ENCODE measurements at places on chromosomes 2 and 18.

GRCh38 chr2:128178650-128179460 lies 87.9 kb downstream of the UGGT1 start:
- DNase-seq, result no peak

GRCh38 chr2:48265169-48266030 lies 264.6 kb upstream of the STON1 start:
- no peak for DNase-seq

DNA sequence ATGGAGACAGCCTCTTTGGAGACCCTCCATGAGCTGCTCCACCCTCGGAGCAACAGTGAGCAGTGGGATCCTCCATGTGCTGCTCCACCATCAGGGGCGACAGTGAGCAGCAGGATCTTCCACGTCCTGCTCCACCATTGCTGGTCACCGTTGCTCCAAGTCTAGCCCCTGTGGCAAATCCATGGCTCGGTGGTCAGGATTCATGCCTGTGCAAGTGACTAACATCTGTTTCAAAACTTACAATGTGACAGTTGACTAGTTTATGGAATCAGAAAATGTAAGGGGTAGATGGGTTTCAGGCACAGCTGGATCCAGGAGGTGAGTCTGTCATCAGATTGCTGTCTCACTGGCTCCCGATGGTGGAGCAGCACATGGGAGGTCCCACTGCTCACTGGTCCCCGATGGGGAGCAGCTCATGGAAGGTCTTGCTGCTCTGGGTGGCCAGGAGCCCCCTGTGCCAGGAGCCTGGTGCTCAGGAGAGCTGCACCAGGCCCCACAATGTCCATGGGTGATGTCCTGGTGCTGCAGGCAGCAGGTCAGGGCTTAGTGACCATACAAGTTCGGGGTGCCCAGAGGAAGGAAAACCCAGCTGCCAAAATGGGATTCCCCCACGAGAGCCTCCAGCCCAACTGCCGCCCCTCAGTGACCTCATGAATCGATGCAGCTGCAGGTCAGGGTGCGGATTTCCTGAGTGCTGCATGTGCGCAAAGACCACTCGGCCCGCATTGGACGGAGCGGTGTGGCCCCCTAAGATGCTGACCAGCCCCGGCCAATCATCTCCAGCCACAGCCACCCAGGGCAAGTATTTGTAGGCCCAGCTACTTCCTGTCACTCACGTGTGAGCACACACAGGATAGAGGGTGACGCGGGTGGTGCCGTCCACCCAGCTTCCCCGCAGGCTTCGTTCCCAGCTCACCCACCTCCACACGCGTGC lies 116.5 kb upstream of the OTOS start:
- no peak for DNase-seq

DNA sequence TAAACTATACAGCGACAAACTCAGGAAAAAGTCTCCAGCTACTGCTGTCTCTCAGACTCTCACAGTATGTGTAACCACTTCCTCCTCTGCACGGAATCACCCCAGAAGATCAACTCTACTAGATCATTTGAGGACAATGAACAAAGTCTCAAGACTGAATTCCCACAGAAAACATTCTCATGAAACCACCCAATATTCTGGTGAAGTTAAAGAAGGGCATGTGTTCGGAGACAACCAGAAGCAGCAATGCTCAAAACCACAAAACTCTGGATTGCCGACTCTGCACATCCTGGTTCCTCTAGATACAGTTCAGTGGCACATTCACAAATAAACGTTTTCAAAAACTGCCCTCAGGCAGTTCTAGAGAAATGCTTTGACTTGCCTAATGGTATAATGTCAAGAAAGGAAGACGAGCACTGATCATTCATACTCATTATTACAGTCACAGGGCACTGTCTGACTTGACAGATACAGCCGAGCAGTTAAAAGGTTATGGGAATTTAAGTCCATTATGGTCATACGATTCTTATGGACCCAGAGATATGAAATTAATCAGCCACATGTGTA lies 91.9 kb upstream of the STK17B start:
- DNase-seq, result no peak

DNA sequence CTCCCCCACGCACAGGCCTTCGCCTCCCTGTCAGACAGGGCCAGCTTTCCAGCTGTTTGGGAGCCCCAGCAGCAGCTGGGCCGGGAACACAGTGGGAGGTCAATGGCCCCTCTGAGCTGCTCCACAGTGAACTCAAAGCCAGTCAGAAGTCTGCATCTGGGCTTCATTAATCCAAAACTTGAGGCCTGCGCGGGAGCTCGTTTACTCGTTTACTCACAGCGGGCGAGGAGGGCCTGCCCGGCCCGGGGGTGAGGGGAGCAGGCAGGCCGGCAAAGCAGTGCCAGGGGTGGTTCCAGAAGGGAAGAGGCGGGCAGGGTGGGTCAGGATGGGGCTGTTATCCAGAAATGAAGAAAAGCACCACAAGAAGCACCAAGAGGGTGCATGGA lies 36.8 kb upstream of the SEMA4C start:
- no peak for DNase-seq

GRCh38 chr2:241011751-241012510 lies 13.5 kb downstream of the SNED1 start:
- DNase-seq, result peak; percentile 22

GRCh38 chr18:12403601-12404506 lies 3.9 kb upstream of the PRELID3A start:
- no peak for DNase-seq

- no peak for DNase-seq
Measured at GRCh38 chr2:105821428-105822125, 76.9 kb downstream of the NCK2 start.

DNA sequence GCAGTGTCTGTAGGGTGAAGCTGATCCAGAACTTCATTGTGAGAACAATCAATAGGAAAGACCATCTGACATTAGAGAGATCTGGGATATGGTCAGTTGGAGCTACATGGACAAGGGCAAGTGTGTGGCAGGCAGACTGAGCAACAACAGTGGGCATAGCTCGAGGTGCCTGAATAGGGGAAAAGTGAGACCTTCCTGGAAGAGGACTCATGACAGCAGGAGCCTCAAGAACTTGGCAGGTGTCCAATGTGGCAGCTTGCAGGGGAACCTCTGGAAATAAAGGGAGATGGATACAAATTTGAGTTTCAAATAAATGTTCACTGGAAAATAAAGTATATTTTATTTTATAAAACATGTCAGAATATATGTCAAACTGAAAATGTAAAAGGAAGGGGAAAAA lies 117.9 kb downstream of the TANC1 start:
- no peak for DNase-seq

DNA sequence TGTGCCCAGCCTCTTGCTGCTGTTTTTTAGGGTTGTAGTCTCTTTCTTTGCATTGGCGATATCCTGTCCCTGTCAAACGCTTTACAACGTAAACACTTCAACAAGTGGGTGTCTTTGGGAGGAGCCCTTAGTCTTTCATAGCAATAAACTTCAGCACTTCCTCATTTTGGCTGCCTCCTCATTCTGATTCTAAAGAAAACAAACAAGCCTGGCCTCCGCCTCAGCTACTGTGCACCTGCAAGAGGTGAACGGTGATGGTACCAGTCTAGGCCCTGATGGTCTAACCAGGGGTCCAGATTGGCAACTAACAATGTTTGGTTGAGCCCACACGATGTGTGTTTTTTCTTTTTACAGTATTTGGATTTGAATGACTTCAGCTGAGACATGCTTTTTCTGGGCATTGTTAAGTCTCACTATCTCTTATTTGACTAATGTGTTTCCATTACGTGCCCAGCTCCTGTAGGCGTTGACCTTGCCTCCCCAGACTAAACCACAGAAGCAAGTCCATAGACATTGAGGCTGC lies 53.2 kb upstream of the CUL3 start:
- no peak for DNase-seq

GRCh38 chr18:3279201-3280185 lies 17.6 kb downstream of the MYL12B start:
- DNase-seq, result no peak

GRCh38 chr18:10168477-10168876 lies 254.7 kb downstream of the VAPA start:
- no peak for DNase-seq

GRCh38 chr2:65420712-65421431 lies 11.5 kb downstream of the SPRED2 start:
- no peak for DNase-seq

GRCh38 chr2:37357069-37357468 lies 12.6 kb downstream of the QPCT start:
- DNase-seq, result no peak

GRCh38 chr2:241070361-241070760 lies 31.7 kb downstream of the MTERF4 start:
- DNase-seq, result no peak

GRCh38 chr2:42938671-42939370 lies 146.4 kb upstream of the HAAO start:
- no peak for DNase-seq

- DNase-seq, result no peak
Measured at GRCh38 chr2:59389240-59389639, 1148.1 kb upstream of the FANCL start.

- no peak for DNase-seq
Measured at GRCh38 chr2:17752246-17752645, 1.4 kb downstream of the SMC6 start.

DNA sequence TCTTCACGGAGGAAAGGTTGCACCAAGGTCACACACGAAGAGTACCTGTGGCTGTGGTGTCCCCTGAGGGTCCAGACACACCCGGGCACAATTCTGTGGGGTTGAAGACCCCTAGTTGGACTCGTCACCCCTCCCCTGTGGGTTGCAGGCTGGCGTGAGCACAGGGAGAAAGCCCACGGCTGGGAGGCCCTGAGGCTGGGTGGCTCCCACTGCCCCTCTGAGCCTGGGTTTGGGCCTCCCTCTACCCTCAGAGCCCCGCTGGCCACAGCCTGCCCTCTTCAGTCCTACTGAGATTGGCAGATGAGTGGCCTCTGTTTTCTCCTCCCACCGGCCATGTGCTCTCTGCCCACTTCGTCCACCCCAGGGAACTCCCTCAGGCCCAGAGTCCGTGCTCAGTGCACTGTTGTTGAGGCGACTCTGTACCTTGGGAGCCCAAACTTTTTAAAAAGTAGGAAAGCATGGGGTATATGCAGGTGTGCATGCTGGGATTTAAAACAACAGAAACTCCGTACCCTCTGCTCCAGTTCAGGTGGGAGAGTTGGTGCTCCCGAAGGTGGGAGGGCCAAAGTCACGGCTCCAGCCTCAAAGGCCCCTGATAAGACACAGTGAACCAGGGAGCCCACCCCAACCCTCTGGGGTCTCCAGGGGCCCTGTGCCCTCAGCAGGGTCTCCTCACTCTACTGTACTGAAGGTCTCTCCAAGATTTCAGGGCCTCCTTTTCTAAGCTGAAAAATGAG lies 19.1 kb downstream of the RAMP1 start:
- DNase-seq, result no peak

- no peak for DNase-seq
Measured at GRCh38 chr18:23968638-23969604, 45.6 kb upstream of the TTC39C start.

DNA sequence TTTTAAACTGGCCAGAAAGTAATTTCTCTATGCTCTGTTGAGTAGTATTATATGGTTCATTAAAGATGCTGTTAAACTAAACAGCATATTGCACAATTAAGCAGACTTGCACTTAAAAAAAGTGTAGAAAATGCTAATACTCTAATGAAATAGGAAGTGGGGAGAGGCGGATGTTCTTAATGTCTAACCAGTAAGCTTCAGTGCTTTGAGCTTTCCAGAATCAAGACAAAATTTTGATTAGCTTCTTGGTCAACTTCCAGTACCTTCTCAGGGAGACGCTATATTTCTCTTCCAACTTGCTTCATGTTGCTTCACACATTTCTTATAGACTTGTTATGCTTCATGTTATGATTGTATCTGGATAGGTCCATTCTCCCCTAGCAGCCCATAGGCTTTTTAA lies 89.1 kb downstream of the MAP2 start:
- DNase-seq, result no peak

- no peak for DNase-seq
Measured at GRCh38 chr2:397926-398325, 110.0 kb upstream of the ALKAL2 start.

GRCh38 chr2:106851087-106851874 lies 34.7 kb downstream of the ST6GAL2 start:
- DNase-seq, result no peak

- no peak for DNase-seq
Measured at GRCh38 chr2:165115258-165115657, 88.6 kb downstream of the SCN3A start.

DNA sequence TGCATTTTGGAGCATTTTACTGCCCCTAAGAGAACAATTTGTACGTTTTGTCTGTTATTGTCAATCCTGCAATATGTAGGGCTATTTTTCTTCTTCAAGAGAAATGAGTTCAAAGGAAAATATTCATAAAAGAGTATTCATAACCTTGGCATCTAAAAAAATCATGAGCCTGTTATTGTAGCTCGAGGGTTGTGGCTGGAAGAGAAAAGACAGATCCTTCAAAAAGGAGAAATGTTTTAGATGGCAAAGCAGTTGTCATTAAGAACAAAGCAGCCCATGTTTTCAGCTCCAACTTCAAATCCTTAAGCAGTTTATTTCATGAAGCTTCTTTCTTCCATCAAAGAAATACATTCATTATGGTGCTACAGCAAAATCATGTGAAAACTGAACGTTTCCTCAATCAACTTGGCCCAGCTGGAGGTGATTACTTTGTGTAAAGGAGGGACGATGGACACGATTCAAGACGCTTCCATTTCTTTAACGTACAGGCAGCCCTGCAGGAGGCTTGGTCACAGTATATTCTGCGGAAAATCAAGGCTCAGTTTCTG lies 31.4 kb downstream of the QPCT start:
- DNase-seq, result no peak

DNA sequence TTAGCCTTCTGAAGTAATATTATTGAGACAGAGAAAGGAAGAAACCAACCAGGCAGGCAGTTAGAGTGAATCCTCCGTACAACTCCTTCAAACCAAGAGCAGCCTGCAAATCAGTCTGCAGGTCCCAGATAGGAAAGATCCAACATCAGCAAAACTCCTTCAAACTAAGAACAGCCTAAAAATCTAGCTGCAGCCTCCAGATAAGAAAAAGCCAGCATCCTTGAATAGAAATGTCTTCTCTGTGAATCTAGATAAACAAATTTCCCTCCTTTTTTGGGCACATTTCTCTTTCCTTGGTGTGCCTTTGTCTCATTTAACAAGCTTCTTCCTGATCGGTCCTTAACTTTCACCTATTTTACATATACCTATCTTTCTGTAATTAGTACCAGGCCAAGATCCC lies 1004.6 kb upstream of the TMEFF2 start:
- DNase-seq, result no peak

- no peak for DNase-seq
Measured at GRCh38 chr2:238499731-238500580, 73.2 kb downstream of the ASB1 start.
